ENCODE measurements at places on chromosomes 12 and 14.

DNA sequence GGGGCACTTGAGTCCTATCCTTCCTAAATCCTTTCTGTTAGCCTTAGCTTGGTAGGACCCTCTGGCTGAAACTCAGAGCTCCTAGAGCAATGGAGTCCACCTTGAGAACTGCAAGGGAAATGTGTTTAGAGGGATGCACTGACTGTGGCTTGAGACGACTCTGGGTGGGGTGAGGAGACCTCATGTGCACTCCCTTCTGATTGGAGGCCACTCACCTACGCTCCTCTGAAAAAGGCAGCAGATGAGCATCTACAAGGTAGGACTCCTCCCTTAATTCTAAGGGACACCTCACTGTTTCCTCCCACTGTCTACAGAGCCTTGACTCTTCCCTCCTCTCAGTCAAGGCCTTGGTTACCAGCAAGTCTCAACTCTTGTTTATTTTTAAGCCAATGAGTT lies 1.0 kb downstream of the MAP3K12 start:
- no peak for DNase-seq

DNA sequence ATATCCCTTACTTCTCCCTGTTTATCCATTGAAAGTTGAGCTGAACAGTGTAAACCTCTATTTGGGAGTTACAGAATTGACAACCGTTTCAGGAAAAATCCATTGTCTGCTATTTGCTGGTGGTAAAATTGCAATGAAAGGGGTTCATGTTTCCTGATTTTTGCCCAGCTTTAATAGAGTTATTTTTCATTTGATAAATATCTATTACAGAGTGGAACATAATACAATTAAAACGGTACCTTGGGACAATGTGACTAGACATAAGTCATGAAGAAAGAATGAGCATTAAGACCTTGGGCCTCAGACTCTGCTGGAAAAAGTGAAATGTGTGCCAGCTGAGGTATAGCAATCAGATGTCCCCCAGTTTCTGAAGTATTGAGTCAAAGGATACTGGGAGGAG lies 13.1 kb downstream of the PTPRR start:
- DNase-seq: no peak

GRCh38 chr14:35944847-35945246 lies 118.7 kb downstream of the BRMS1L start:
- no peak for DNase-seq

DNA sequence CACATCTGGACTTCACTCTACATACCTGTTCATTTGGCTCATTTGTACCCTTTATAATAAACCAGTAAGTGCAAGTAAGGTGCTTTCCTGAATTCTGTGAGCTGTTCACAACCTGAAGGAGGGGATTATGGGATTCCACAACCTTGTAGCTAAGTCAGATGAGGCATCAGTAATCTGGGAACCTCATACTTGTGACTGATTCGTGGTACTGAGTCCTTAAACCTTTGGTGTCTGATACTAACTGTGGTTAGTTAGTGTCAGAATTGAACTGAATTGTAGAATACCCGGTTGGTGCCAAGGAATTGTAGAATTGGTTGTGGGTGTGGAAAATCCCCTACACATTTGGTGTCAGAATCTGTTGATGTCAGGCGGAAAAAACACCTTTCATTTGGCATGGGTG lies 83.4 kb downstream of the TMX1 start:
- no peak for DNase-seq

- no peak for DNase-seq
These were observed 138.5 kb downstream of the CCER1 start for GRCh38 chr12:90816353-90817089.

DNA sequence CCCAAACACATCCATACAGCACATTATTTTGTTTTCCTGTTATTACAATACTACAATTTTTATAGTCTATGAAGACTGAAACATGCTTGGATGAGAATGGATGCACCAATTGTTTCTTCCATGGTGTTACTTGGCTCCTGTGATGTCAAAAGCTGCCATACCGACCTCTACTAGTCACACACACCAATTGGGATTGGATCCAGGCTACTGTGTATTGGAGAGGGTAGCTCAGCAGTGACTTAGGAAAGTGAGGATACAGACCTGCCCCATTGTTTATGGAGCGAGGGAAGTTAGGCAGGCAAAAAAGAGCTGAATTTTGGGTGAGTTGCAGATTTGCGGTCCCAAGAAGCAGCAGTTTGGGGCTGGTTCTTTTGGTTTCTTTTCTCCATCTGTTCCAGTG lies 30.8 kb upstream of the AKAP6 start:
- DNase-seq: no peak

- DNase-seq: no peak
These were observed 14.2 kb upstream of the HELB start for GRCh38 chr12:66288121-66288520.

DNA sequence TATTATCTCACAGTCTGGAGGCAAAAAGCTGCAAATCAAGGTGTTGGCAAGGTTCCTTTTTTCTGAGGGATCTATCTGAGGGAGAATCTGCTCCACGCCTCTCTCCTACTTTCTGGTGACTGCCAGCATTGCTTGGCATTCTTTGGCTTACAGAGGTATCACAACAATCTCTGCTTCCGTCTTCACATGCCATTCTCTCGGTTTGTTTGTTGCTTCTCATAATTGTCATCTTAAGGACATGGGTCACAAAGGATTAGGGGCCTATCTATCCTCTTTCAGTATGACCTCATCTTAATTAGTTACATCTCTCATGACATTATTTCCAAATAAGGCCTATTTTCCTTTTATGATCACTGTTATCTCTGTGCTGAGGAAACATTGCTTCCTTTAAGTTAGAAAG lies 345.0 kb downstream of the FOXG1 start:
- peak; percentile 43 for DNase-seq

Data from NCI-H446 treated with DMSO at 0.1 percent for 48 hours (cell line).